CD8-positive, alpha-beta memory T cell (primary cell): ENCODE measurements at places on chromosomes 2 and 18. TPM values are rescaled to one million over a fixed set of nuclear protein-coding genes. Genes with fewer than 3 reads are reported as not detected.

- no peak for DNase-seq
These were observed 155.6 kb upstream of the DSEL start for GRCh38 chr18:67672155-67672554.

DNA sequence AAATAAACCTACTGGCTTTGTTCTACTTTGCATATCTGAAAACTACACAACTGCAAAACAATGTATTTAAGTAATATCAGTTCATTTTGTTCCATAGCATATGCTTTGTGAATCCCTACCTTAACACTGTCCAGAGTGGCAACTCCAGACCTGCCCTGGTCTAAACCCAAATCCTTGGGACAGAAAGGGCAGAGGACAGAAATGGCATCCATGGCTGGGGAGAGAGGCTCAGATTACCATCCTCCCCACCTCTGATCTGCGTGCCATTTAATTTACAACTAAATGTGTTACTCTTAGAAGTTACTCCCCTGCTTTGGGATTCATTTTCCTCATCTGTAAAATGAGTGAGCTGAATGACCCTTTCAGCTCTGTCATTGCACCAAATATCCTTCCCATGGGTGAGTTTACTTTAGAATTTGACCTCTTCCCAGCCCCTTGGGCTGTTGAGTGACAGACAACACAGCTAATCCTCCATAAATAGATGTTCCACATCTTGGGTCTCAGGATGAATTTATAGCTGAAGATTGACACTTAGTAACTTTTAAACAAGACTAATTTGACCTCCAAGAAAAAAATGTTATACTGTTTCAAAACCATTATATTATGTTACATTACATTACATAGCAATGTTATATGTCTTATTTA is 20.1 kb upstream of the NEB start:
- DNase-seq = no peak

GRCh38 chr2:239540174-239540573 is 139.4 kb upstream of the HDAC4 start:
- peak; percentile 12 for DNase-seq

DNA sequence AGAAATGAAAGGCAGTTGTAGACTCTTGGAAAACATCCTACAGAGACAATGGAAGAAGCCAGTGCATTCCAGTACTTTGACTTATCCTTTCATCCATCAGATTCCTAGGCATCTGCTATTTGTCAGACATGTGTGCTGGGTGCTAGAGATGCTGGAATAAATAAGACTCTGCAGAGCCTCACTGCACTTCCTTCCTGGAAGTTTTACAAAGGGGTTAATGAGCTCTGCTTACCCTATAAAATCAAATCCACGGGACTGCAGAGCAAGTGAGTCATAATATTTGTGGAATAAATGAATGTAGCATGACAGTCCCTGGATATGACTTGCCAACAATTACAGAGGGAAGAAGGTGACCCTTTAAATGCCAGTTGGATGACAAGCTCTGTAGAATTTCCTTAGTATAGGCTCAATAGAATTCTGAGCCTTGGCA is 52.7 kb upstream of the NPAS2 start:
- no peak for DNase-seq

DNA sequence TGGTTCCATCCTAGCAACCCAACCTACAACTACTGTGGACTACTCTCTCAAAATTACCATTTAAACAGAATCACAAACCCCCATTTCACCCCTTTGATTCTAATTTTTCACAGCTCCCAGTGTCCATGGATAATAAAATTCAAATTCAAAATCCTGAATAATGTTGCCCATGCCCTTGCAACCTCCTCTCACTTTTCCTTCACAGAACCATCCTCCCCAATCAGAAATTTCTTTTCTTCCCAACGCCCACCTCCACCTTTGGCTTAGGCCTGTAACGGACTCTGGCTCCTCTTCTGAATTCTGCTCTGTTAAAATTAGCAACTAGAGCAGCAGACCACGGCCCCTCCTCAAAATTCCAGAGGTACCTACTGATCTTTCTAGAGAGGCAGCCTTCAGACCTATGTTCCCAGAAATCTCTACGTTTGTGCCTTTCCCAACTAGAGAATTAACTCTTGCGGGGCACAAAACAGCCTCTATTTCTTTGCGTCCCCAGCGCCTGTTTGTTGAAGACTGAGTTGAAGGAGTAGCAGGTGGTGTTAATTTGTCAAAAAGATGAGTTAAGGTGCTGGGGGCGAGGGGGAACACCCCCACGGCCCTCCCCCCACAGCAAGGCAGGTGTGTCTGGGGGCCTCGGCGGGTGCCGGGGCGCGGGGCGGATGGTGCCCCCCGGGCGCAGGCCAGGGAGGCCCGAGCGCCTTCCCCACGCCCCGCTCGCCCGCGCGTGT is 428 bp upstream of the MAP3K20 start:
- no peak for DNase-seq

MAPRE3 gene
- 3.0 TPM for total RNA-seq
